ENCODE measurements at places on chromosomes 16 and 17. TPM values are rescaled to one million over a fixed set of nuclear protein-coding genes. Genes with fewer than 3 reads are reported as not detected.
A peak's percentile ranks its signal among the peaks of the same experiment; 100 is the strongest.

GRCh38 chr17:49442041-49442440, 27.4 kb upstream of the PHB1 start:
- DNase-seq = no peak

DNA sequence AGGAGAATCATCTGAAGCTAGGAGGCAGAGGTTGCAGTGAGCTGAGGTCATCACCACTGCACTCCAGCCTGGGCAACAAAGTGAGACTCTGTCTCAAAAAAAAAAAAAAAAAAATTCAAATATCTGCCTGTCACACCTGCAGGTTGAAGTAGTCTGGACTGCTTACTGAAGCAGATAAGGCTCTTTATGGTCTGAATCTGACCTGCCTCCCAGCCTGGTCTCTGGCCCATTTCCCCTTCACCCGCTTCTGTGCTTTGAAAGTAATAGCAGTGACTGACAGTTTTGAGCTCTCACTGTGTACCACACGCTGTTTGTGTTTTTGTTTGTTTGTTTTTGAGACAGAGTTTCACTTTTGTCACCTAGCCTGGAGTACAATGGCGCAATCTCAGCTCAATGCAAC, 5.8 kb downstream of the SEZ6L2 start:
- no peak for DNase-seq

DNA sequence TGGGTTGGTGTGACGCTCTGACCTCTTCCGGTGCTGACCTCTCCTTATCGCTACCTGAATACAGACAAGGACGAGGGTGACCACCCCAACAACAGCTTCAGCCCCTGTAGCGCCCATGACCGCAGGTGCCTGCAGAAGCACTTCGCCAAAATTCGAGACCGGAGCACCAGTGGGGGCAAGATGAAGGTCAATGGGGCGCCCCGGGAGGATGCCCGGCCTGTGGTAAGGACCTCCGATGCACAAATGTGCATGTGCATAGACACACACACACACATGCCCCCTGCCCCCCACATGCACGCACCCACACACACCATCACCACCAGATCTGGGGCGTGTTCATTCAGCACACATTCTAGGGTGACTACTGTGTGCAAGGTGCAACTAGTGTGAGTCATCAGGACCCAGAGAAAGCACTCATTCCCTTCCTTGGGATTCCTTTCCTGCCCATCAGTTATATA, 9.7 kb downstream of the IGFBP4 start:
- DNase-seq = no peak

- DNase-seq = no peak
Measured at GRCh38 chr17:47352848-47353247, 29.1 kb downstream of the EFCAB13 start.

DNA sequence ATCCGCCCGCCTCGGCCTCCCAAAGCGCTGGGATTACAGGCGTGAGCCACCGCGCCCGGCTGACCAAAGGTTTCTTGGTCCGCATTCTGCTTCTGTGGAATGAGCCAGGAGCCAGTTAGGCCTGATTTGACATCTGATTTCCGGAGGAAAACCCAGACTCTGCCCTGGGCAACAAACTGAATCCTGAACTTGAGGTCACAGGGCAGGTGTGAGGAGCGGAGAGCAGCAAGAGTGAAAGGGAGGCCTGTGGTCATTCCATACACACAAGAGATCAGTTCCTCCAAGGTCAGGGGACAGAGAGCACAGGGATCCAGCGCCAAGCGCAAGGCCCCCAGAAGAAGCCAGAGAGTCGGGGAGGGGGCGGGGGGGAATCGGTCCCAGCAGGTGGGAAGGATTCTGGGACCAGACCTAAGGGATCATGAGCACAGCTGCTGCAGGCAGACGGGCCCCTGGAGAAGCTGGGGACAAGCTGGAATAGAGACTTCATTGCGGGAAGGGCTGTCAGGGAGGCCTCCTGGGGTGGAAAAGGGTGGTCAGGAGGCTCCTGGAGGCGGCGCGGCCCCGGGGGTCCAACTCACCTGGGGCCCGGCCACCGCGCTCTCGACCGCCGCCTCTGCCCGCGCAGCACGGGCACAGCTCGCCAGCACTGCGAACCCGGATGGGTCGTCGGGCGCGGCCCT, 436 bp downstream of the SHPK start:
- DNase-seq = no peak

DNA sequence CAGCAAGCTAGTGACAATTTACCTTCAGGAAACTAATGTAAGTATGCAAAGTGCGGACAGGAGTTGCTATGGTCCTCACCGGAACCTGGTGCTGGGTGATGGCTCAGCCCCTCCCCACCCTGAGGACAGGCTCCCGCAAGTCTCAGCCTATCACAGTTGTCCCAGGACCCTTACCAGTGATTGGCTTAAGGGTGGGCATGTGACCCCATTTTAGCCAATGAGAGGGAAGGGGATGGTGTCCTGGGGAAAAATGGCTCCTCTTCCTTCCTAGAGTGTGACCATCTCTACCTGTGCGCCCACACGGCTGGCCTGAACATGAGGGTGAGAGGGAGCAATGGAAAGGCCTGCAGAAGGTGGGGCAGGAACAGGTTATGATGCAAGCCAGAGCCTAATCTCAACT, 80.4 kb downstream of the C16orf78 start:
- DNase-seq = no peak

- DNase-seq = no peak
Measured at GRCh38 chr17:58985971-58986370, 120.7 kb downstream of the TRIM37 start.

DNA sequence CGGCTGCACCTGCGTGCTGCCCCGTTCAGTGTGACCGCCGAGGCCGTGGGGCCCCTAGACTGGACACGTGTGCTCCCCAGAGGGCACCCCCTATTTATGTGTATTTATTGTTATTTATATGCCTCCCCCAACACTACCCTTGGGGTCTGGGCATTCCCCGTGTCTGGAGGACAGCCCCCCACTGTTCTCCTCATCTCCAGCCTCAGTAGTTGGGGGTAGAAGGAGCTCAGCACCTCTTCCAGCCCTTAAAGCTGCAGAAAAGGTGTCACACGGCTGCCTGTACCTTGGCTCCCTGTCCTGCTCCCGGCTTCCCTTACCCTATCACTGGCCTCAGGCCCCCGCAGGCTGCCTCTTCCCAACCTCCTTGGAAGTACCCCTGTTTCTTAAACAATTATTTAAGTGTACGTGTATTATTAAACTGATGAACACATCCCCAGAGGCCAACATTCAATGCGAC, 1.7 kb downstream of the IL17C start:
- no peak for DNase-seq

- no peak for DNase-seq
Measured at GRCh38 chr16:59042301-59042700, 308.2 kb upstream of the GOT2 start.

DNA sequence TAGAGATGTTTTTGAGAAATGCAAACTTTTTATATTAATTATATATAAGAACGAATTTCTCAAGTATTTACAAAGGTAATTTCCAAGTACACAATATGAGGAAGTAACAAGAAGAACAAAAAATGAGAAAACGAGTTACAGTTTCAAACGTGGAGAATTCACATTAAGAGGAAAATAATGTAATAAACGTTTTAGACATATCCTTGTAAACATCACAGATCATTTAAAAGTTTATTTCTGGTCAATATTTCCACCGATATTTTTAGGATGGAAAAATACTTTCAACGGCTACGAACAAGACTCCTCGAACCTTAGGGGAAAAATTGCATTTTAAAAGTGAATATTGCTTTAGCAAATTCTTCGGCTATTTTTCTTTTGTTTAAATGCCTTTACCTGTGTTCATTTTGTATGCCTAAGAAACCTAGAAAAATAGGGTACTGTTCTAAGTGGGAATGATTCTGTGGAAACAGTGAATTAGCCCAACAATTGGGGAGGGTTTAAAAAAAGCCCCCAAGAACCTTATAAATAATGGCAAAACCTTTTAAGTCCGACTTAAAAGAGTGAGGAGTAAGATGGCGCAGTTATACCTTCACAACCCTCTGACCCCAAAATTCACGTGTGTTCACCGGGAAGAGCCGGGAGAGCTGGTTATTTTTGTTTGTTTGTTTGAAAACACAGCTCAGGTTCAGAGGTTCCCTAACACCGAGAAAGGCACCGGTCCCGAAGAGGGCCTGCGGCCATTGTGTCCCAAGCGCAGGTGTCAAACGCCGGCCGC, 3.3 kb downstream of the HNF1B start:
- DNase-seq = no peak

GRCh38 chr16:78823027-78823426, 723.6 kb downstream of the WWOX start:
- no peak for DNase-seq

GRCh38 chr16:58109330-58109729, 19.9 kb downstream of the CFAP20 start:
- no peak for DNase-seq

DNA sequence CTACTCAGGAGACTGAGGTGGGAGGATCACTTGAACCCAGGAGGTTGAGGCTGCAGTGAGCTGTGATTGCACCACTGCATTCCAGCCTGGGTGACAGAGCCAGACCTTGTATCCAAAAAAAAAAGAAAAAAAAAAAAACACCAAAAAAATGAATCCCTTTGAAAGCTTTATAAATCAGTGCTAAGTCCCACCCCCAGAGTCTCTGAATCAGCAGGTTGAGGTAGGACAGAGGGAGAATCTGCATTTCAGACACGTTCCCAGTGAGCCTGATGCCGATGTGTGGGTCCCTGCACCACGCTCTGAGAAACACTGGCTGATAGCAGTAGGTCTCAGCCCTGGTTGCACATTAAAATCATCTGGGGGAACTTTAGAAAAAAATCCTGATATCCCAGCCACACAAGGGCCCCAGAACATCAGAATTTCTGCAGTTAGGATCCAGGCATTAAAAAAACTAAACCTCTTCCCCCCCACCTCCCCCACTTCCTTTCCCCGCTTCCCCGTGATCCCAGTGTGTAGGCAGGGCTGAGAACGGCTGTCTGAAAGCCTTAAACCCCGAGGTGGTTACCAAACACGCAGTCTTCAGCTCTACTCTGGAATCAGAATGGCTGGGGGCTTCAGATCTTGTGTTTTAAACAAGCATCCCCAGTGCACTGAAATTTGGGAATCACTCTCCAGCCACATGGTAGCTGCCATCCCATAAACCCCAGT, 27.3 kb upstream of the GPRC5B start:
- DNase-seq = no peak

GRCh38 chr17:53806473-53806872, 16.3 kb upstream of the KIF2B start:
- no peak for DNase-seq

CES4A gene
- not detected for total RNA-seq

HOXB8 gene
- total RNA-seq = 0.52 TPM

GRCh38 chr17:74082886-74083285, 120.6 kb upstream of the RPL38 start:
- DNase-seq = no peak

DNA sequence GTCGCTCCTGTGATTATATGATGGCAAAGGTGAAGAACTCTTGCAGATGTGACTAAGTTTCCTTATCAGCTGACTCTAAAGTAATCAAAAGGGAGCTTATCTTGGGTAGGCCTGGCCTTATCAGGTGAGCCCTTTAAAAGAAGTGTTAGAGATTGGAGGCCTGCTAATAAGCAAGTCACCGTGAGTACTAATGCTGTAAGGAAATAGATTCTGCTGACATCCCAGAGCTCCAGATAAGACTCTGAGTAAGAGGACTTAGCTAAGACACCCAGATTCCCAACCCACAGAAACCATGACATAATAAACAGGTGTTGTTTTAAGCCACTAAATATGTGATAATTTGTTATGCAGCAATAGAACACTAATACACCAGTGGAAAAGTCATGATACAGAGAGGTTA, 99.9 kb upstream of the FAM20A start:
- no peak for DNase-seq

BPTF gene
- 31.7 TPM for total RNA-seq

RNF227 gene
- 6.3 TPM for total RNA-seq

DNA sequence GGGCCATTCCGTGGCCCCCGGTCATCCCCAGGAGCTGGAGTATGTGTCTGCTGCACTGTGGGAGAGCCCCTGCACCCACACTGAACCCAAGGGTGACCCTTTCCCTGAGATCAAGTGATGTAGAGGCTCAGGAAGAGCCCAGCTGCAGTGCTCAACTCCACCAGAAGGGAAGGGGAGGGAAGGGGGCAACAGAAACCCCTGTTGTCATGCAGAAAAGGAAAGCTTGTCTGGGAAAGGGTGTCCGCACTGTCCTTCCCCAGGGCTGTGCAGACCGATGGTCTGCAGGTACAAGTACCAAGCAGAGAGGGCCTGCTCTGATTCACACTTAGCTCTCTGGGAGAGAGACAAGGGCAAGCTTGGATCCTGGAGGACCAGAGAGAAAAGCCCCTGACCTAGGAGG, 45.7 kb upstream of the TOB1 start:
- DNase-seq = no peak

SEBOX gene
- total RNA-seq = not detected

C16orf92 gene
- not detected for total RNA-seq

GRCh38 chr17:40912486-40913210, 24.8 kb downstream of the KRT23 start:
- DNase-seq = no peak

- DNase-seq = peak; percentile 90
Measured at GRCh38 chr16:29899516-29900101, at the start of gene SEZ6L2. Gene SEZ6L2, minus strand, starts transcription at chr16:29899550. Its CDS starts 531 bp downstream, at chr16:29899019.

FBXW10B gene
- total RNA-seq = 3.2 TPM

FA2H gene
- total RNA-seq = 0.98 TPM
